ENCODE measurements at places on chromosomes 2 and 18.

DNA sequence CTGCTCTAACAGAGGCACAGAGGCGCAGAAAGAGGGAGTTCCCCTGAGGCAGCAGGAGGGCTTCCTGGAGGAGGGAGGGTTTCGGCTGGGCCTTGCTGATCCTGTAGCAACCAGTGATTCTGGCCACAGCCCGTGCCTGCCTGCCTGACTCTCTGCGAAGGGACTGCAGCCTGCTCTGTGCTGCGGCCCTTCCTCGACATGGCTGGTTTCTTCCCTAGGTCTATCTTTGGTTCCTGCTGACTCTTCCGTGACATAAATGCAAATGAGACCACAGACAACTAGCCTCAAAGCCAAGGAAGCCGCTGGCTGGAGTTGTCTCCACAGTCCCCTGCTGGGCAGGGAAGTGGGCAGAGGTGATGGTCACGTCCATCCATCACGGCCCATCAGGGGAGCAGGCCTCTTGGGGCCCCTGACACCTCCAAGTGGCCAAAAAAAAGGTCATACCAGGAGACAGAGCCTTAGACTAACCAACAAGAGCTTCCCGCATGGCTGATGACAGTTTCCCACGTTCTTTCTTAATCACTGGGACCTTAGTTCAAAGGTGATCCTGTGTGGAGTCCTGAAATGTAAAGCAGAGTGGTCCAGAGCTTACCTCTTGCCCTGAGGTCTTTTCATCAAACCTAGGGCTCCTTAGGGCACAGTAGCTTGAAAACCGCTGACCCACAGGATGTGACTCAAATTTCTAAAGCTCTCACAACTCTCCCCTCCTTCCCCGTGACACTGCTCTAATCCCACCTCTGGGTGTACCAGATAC is 55.3 kb downstream of the HS1BP3 start:
- DNase-seq: peak; percentile 92

- peak; percentile 18 for DNase-seq
Measured at GRCh38 chr2:146123714-146124113, 1603.8 kb upstream of the ZEB2 start.

DNA sequence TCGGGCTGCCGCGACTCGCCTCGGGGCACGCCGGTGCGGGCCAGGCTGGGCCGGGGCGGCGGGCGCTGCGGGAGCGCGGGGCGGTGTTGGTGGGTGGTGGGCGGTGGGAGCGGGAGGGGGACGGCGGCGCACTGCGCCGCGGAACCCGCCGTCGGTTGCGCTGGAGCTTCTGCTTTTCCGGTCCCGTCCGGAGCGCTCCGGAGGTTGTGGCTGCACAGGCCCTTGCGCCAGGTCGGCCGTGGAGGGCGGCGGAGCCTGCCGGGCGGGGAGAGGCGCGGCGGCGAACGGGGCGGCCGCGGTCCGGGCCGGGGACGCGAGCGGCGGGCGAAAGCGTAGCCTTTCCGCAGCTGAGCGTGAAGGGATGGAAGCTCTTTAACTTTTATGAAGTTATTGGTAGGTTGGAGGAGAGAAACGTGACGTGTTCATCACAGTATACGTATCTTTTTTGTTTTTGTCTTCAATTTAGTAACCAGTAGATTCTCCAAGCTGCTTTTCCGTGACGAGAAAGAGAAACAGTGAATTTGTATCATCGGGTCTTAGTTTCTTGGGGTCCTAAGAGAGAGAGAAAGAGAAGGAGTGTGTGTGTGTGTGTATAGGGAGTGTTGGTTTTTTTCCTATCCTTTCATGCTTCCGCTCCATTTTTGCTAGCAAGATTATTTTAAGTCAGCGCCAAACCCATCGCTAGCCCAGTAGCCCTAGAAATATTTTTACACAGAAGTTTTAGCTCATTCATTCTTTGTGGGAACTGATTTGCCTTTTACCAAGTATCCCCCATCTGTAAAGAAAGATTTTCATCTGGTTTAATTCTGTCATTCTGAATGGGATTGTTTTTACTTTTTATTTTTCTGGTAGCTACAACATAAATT is 535 bp downstream of the ATG4B start:
- DNase-seq: peak; percentile 33

DNA sequence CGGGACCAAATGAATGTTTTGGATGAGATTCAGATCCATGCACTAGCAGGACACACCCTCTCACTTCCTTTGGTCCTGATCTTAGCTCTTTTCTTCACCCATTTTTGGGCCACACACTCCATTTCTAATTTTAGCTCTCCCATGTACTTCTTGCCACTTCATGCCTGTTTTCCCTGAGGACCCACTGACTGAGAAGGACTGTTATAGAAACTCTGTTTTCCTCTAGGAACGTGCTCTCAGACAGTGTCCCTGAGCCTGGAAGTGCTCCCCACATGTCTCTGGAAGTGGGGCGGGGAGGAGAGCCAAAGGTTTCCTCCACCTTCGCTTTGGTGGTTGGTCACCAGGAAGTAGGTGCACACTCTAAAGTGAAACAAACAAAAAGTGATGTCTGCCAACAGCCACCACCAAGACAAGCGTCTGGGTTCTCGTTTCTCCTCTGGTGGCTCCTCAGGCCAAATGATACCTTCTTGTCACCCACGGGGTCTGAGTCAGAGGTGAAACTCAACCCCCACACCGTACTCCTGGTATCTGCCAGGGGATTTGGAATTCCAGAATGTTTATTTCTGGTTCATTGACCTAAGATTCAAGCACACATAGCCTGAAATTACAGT is 74.7 kb downstream of the MERTK start:
- DNase-seq: no peak

GRCh38 chr2:153106802-153107477 is 371.6 kb downstream of the RPRM start:
- DNase-seq: no peak

DNA sequence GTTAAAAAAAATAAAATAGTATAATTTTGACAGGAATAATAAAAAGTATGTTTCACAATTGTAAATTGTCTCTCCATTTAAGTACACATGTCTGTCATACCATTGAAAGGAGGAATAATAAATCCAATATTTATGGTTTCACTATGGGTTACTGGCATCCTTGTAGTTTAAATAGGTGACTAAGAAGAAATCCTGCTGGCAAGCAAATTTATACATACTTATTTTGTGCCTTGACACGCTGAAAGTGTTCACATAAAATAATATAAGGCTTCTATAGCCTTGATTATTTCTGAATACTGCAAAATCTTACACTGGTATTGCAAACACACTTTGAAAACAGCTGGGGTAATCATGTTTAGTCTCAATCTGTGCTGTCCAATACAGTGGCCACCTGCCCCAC is 138.3 kb upstream of the ETAA1 start:
- no peak for DNase-seq

- peak; percentile 50 for DNase-seq
Measured at GRCh38 chr2:201847481-201847880, 41.1 kb downstream of the CDK15 start.

DNA sequence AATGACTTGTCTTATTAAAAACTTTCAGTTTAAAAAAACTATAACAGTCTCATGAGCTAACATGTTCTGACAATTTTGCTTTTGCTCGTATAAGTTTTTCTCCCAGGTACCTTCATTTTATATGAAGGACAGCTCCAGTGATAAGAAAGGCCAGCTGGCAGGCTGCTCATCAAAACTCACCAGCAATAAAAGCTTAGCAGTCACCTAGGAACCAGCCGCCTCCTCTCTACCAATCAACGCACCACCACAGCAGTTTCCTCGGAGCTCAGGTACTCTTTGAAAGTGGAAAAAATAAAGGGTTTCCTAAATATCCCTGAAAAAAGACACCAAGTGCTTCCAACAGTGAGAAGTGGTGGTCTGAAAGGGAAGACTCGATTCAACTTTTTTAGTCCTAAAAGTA is 100.9 kb upstream of the CCDC150 start:
- no peak for DNase-seq

GRCh38 chr2:174198846-174199564 is 49.3 kb downstream of the OLA1 start:
- DNase-seq: peak; percentile 23

GRCh38 chr2:182897137-182897536 is 30.7 kb upstream of the FRZB start:
- DNase-seq: peak; percentile 31

- DNase-seq: no peak
Measured at GRCh38 chr2:10741139-10741538, 19.7 kb downstream of the ATP6V1C2 start.

Measured in choroid plexus epithelial cell (primary cell).